ENCODE measurements at places on chromosomes 12 and 14. TPM values are rescaled to one million over a fixed set of nuclear protein-coding genes. Genes with fewer than 3 reads are reported as not detected.

DNA sequence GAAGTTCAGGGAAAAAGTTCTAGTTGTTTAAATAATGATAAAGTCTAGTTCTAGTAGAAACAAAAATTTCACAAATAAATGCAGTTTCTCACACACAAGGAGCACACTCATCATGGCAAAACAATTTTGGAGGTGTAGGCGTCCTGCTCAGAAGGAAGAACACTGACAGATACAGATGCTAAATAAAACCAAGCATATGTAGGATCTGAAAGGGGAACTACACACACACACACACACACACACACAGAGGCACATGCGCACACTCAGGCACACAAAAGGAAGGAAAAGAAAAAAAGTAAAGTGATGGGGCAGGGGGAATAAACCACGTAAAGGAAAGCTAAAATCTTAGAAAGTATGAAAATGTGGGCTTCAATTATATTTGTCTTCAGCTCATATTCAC is 117.7 kb downstream of the SOX5 start:
- H3K27ac ChIP-seq: no peak overlapping the region
- no peaks in the 10 kb centered on the region for H3K27me3 ChIP-seq
- H3K4me3 ChIP-seq: no peak overlapping the region
- H3K4me1 ChIP-seq: no peaks in the 10 kb centered on the region

ITGA7 gene
- total RNA-seq: 66.3 TPM

- no peak overlapping the region for H3K27ac ChIP-seq
- H3K4me3 ChIP-seq: no peak overlapping the region
- no peaks in the 10 kb centered on the region for H3K4me1 ChIP-seq
- DNase-seq: no peak
- H3K36me3 ChIP-seq: no peaks in the 10 kb centered on the region
These were observed 154.0 kb upstream of the NUDT4 start for GRCh38 chr12:93223440-93224426.

DNA sequence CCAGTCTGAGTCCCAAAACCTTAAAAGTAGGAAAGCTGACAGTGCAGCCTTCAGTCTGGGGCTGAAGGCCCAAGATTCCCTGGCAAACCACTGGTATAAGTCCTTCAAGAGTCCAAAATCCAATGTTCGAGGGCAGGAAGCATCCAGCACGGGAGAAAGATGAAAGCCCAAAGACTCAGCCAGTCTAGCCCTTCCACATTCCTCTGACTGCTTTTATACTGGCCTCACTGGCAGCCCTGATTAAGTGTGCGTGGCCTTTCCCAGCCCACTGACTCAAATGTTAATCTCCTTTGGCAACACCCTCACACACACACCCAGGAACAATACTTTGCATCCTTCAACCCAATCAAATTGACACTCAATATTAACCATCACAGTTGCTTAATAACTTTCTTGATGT is 372.1 kb upstream of the CCDC196 start:
- no peaks in the 10 kb centered on the region for H3K4me1 ChIP-seq
- no peaks in the 10 kb centered on the region for H3K27me3 ChIP-seq
- H3K36me3 ChIP-seq: no peaks in the 10 kb centered on the region
- H3K4me3 ChIP-seq: no peak overlapping the region

GRCh38 chr14:42316693-42317092 is 710.0 kb downstream of the LRFN5 start:
- DNase-seq: no peak
- H3K36me3 ChIP-seq: no peaks in the 10 kb centered on the region
- no peak overlapping the region for H3K27ac ChIP-seq
- H3K27me3 ChIP-seq: no peaks in the 10 kb centered on the region
- H3K4me3 ChIP-seq: no peak overlapping the region

SERPINA9 gene
- not detected for total RNA-seq

DNA sequence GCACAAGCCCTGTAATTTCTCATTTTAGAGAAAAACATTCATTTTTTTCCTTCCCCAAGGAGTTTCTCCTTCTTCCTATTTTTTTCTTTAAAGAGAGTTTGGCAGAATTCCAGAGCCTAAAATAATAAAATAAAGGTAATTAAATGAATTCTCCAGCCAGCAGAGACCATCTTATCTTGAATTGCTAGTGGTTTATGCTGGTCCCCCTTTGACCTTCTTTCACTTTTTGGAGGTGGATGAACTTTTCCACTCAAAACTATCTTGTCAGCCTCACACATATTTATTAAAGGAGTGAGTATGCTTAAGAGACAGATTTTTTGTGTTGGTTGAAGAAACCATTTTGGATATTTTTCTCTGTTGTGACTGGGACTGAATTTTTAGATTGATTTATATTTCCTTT is 47.6 kb downstream of the ADIPOR2 start:
- no peak overlapping the region for H3K27ac ChIP-seq
- H3K4me3 ChIP-seq: no peak overlapping the region
- no peak for DNase-seq
- H3K27me3 ChIP-seq: no peaks in the 10 kb centered on the region
- no peaks in the 10 kb centered on the region for H3K36me3 ChIP-seq

LIN7A gene
- total RNA-seq: 9.7 TPM

DNA sequence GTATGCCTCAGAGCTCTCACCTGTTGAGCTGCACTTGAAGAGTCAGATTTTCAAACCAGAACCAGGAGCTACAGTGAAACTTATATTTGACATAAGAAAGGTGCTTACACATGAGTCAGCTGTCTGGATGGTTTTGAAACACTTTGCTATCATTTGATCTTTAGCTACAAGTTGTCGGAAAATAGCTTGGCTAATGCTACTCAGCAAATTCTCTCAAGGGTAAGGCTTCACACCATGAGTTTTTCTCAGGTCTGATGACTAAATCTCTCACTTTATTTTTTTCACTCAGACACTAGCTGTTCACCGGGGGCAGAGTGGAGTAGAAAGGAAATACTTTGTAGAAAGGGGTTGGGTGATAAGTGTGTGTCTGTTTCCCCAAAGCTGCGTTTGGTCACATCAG is 171.8 kb downstream of the FLRT2 start:
- no peaks in the 10 kb centered on the region for H3K27me3 ChIP-seq
- no peak for DNase-seq
- H3K27ac ChIP-seq: no peak overlapping the region
- no peaks in the 10 kb centered on the region for H3K36me3 ChIP-seq
- H3K4me1 ChIP-seq: no peaks in the 10 kb centered on the region
- H3K4me3 ChIP-seq: no peak overlapping the region

GYS2 gene
- not detected for total RNA-seq

DNA sequence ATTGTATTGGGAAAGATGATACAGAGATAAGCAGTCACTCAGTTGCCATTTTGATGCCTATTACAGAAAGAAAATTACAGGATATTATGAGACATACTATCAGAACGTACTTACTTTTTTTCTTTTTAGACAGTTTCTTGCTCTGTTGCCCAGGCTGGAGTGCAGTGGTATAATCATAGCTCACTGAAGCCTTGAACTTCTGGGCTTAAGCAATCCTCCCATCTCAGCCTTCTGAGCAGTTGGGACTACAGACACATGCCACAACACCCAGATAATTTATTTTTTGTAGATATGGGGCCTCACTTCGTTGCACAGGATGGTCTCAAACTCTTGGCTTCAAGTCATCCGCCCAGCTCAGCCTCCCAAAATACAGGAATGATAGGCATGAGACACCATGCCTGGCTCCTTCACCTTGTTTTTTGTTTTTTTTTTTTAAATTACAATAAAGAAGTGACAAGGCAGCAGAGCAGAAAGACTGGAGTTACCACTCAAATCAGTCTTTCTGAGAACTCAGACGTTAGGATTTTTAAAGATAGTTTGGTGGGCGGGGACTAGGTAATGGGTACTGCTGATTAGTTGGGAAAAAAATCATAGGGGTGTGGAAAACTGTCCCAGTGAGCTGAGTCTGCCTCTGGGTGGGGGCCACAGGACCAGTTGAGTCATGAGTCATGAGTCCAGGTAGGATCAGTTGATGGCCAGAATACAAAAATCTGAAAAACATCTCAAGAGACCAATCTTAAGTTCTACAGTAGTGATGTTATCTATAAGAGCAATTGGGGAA is 11.5 kb upstream of the CPM start:
- H3K36me3 ChIP-seq: no peaks in the 10 kb centered on the region
- H3K27me3 ChIP-seq: no peaks in the 10 kb centered on the region
- no peak for DNase-seq
- H3K27ac ChIP-seq: no peak overlapping the region
